ENCODE measurements at places on chromosomes 16 and 17.

DNA sequence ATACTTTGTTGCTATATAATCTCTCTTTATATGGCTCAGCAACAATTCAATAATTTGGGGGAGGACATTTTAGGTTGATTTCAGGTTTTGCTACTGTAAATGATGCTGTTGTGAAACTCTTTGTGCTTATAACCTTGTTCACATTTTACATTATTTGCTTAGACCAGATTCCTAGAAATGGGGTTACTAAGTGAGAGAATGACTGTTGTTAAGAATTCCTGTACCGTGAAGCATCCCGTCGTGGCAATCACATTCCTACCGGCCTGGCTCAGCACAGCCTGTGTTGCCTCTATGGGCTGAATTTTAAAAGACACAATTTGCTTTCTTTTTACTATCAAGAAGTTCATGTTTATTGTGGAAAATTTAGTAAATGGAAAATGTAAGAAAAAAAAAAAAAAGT lies 31.4 kb downstream of the B9D1 start:
- peak; percentile 85 for DNase-seq

- no peak for DNase-seq
These were observed 10.3 kb upstream of the CEP20 start for GRCh38 chr16:15898654-15899053.

- no peak for DNase-seq
These were observed 23.6 kb upstream of the SMURF2 start for GRCh38 chr17:64685705-64686104.

GRCh38 chr17:76868669-76869495 lies 678 bp downstream of the MGAT5B start:
- DNase-seq, result no peak

DNA sequence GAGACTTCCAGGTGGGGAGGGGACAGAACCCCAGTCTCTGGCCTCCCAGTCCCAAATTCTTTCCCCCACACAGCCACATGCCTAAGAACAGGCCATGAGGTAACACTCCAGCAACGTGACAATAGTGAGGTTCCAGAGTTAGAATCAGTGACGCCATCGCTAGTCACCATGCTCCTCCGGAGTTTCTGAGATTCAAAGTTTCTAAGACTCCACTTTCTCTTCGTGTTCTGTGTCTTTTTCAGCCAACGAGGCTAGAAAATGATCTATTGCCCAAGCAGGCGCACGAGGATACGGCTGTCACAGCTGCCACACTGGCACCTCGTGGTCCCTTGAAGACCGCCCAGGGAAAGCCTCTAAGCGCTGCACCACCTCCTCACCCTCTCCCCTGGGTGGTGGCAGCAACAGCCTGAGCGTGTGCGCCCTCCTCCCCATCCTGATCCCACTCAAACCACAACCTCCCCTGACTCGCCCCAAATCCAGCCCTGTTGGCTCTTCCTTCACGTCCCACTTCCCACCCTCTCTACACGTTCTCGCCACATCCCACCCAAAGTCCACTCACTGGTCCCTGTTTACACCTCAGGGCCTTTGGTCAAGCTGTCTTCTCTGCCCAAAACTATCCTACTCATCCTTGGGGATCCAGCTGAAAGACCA lies 1.0 kb downstream of the MCRIP1 start:
- DNase-seq, result peak; percentile 73
